ENCODE measurements at places on chromosomes 11 and 22.

DNA sequence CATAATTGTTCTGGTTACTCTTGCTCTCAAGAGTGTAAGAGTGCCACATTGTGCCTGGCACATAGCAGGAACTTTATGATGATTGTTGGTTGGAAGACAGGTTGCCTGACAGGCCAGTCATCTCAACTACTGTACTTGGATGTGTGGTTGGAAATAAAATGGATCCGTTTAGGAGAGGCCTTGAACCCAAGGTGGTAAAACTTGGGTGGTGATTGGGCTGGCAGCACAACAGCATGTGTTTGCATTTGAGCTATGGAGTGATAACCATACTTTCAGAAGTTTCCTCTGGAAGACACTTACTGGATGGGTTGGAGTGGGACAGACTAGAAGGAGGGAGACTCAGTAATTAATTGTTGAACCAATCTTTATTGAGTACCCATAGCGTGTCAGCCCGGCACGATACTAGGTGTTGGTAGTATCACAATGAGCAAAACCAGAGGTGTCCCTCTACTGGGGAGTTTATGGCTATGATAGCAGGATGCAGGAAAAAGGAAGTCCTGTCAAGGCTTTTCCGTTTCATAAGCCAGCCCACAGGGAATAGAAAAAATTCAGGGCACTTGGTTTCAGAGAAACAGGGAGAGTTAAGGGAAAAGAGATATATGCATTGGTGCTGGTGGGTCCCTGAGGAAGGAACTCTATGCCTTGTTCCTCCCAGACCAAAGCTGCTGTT is 3.1 kb upstream of the TMEM109 start:
- no peak for ATAC-seq

- ATAC-seq: no peak
Measured at GRCh38 chr22:24319451-24319850, 48.8 kb downstream of the SPECC1L start.

- ATAC-seq: no peak
Measured at GRCh38 chr11:108293229-108293628, 70.4 kb downstream of the ATM start.

DNA sequence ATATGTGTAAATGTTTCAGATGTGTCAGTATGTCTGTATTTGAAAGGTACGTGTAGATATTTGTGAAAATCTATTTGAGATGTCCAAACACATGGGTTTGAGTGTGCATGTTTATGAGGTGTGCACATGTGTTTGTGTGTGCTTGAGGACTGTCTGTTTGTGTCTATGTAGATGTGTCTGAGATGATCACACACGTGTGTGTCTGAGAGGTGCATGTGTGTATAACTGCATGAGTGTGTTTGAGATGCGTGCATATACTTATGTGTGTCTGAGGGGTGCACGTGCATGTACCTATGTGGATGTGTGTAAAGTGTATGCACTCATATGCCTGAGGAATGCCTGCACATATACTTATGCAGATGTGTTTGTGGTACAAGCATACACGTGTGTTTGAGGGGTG is 584.4 kb downstream of the BUD13 start:
- ATAC-seq: no peak

DNA sequence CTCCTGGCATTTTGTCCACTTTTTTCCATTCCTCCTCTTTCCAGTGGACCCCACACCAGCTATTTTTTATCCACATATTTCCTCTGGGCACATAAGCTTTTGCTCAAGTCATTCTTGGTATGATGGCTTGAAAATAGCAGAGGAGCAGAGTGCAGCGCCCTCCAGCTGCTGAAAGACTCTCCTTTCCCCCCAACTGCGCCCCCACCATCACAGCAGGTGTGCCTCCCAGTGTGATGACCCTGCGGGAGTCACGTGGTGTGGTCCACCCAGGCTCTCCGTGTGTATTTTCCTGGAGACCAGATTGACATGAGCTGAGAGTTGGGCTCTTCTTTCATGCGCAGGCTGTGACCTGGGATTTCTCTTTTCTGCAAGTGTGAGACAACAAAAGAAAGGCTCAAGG is 1241.6 kb downstream of the TBC1D22A start:
- ATAC-seq: no peak

DNA sequence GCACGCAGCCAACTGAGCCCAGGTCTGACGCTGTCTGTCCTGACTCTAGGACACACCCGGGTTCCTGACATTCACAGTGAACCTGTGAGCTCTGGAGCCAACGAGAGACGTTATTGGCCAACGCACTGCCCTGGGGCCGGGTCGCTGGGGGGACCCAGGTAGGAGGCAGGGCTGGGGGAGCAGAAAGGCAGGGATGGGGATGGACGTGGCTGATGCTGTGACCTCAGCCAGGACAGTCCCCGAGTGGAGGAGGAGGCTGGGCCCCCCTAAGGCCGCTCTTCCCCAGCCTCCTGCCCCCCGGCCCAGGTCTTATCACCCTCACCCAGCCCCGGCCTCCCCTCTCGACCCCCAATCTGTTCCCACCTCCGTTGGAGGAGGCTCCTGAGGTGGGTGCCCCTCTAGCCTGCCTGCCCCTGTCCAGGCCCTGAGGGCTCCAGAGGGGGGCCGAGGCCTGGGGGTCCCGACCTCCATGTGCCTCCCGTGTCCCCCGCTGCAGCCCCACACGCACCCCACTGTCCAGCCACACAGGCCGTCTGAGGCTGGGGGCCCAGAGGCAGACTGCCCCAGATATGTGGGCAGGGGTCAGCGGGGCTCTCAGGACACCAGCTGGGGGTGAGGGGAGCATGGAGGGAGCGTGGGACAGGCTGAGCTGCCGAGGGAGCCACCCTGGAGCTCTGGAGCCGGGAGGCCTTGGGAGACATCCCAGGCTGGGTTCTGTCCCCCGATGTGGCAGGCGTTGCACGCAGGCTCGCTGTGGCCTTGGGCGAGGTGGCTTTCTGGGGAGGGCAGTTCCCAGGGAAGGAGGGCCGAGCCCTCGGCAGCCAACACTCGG is 29.2 kb upstream of the MUC5AC start:
- ATAC-seq: no peak

Measured in activated T-helper 17 cell treated with anti-CD3 and anti-CD28 coated beads, Interleukin-2, amount 50 U/mL, for 72 hours (primary cell).